Gastrocnemius medialis (tissue), 4 donors: ENCODE measurements at places on chromosomes 5 and 9.

GRCh38 chr9:84499969-84500582 lies 159.5 kb upstream of the SLC28A3 start:
- DNase-seq, result no peak

DNA sequence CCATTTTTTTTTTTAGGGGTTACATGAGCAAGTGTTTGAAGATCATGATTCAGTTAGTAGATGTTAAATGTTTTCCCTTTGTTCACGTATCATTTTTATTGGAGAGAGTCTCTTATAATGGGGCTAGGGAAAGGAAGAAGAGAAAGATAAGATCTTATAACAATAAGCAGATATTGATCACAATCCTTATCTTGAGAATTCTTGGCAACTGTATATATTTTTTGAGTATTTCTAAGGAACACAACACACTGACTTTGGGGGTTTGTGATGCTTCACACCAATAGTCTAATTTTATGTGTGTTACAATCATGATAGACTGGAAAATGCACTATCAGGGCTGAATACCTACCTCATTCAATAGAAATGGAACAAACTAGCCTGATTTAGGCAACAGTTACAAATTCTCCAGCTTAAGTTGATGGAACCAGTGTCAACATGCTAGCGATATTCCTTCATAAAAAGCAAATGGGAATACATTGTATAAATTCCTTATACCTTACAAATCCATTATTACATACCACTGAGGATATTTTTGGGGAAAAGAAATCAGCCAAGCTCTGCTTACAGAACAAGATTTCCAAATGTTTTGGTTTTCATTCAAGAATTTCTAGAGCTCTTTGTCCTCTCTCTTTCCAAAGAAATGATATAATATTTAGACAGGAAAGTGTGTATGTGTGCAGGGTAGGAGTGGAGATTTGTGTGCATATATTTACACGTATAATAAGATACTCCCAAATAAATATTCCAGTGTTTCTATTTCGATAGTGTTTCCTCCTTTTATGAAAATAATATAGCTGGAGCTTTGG lies 41.5 kb downstream of the SVEP1 start:
- DNase-seq, result no peak

- no peak for DNase-seq
These were observed 111.8 kb downstream of the TTLL11 start for GRCh38 chr9:121981118-121981883.

GRCh38 chr5:60256546-60256945 lies 363.0 kb upstream of the PDE4D start:
- DNase-seq, result no peak

DNA sequence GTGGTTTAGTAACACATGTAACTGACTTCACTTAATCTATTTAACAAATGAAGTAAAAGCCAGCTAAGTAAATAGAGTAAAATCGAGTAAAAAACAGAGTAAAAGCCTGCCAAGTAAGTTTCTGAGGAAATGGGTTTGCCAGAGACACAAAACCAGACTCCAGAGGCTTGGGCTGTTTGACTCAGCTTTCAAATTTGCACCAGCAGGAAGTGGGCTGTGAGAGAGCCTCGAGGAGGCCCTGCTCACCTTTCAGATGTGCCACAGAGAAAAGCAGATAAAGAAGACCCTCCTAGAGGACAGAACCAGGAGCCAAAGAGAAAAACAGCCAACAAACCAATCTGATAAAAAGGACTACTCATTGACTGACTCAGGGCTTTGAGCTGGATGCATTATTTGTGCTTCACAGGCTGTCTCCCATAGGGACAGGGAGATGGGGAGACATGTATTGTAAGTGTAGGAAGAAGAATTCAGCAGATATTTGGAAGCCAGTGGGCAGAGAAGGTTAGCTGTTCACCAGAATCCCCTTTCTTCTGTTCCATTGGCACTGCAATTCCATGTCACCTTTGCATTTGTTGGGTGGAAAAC lies 14.4 kb upstream of the AMACR start:
- no peak for DNase-seq

DNA sequence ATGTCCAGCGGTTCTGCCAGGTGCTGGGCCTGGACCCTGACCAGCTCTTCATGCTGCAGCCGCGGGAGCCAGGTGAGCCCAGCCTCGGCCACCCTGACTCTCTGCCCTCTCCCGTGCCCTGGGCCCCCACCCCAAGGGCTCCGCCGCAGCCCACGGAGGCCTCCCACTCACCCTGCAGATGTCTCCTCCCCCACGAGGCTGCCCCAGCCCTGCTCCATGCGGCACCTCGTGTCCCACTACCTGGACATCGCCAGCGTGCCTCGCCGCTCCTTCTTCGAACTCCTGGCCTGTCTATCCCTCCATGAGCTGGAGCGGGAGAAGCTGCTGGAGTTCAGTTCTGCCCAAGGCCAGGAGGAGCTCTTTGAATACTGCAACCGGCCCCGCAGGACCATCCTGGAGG lies 7.4 kb downstream of the RNF208 start:
- DNase-seq, result no peak

DNA sequence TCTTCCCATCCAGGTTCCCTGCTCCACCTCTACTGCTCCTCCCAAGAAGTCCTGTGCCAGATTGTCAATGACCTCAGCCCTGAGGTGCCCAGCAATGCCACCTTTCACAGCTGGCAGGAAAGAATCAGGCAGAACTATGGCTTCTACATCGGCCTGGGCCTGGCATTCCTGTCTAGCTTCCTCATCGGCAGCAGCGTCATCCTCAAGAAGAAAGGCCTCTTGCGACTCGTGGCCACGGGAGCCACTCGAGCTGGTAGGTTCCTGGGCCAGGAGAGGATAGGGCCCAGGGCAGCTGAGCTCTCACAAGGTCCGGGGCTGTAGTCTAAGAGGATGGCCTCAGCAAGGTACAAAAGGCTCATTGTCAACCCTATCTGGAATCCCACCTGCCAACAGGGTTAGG lies 3.1 kb downstream of the NIPAL4 start:
- DNase-seq, result no peak

GRCh38 chr9:14325147-14325546 lies 11.2 kb upstream of the NFIB start:
- no peak for DNase-seq

DNA sequence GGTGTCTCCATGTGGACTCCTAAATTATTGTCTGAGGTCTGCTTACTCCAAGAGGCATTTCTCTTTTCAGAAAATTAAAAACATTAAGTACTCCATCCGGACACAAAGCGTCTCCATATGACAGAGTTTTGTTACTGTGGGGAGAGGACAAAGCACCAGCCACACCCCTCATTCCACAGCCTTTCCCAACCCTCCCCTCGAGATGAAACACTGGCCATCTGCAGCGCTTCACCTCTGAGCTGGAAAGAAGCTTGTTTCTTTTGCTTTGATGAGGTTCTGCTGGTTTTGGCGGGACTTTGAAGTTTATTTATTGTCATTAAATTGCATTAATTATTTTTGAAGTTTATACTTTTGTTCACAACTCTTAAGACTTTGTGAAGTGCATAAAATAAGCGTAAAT lies 27.6 kb upstream of the NKD2 start:
- DNase-seq, result no peak

- DNase-seq, result no peak
These were observed 72.2 kb downstream of the MED27 start for GRCh38 chr9:132007371-132008025.
